ENCODE measurements at places on chromosomes 6 and 20. TPM values are rescaled to one million over a fixed set of nuclear protein-coding genes. Genes with fewer than 3 reads are reported as not detected.

IL17F gene
- total RNA-seq: 0.25 TPM

CTAGE9 gene
- not detected for total RNA-seq

C6orf120 gene
- 15.7 TPM for total RNA-seq

EYS gene
- 2.0 TPM for total RNA-seq

SGK1 gene
- 30.5 TPM for total RNA-seq

KCNK15 gene
- total RNA-seq: not detected

ECT2L gene
- 0.98 TPM for total RNA-seq

MCHR2 gene
- 7.9 TPM for total RNA-seq

SLC22A16 gene
- total RNA-seq: 0.49 TPM

Measured in temporal lobe (tissue), 4 donors.